CD8-positive, alpha-beta memory T cell (primary cell): ENCODE measurements at places on chromosomes 6 and 20. TPM values are rescaled to one million over a fixed set of nuclear protein-coding genes. Genes with fewer than 3 reads are reported as not detected.
A peak's percentile ranks its signal among the peaks of the same experiment; 100 is the strongest.

GRCh38 chr20:822651-823573 is 10.6 kb upstream of the FAM110A start:
- no peaks in the 10 kb centered on the region for H3K36me3 ChIP-seq
- H3K27ac ChIP-seq = no peak overlapping the region
- no peaks in the 10 kb centered on the region for H3K4me1 ChIP-seq
- no peak overlapping the region for H3K4me3 ChIP-seq
- H3K27me3 ChIP-seq = no peaks in the 10 kb centered on the region

NRSN1 gene
- total RNA-seq = not detected

DNA sequence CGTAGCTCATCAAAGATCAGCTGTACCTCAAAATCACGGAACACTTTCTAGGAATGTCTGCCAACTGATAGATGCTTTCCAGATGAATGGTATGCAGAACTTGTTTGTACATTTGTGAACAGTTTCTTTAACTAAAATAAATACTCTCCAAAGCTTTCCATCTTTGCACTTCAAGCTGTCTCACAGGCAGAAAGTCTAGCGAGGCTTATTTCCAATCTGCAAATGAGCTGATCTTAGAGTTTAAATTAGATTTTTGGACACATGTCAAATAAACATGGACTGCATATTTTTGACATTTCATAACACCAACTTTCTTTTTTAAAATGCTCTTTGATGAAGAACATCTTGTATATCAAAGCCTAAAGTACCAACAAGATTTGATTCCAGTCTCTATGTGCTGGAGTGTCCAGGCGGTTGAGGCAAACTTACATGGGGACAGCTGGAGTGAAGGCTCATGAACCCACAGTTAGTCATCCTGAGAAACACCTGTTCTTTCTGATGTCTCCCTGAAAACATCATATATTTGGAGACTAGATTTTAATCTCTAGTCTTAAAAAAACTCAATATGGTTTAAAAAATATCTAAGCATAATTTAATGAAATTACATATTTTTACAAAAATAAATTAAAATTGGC is 268.6 kb upstream of the AGPAT4 start:
- no peak overlapping the region for H3K27ac ChIP-seq
- no peaks in the 10 kb centered on the region for H3K4me1 ChIP-seq
- no peak for DNase-seq
- no peaks in the 10 kb centered on the region for H3K27me3 ChIP-seq
- H3K4me3 ChIP-seq = no peak overlapping the region

GRCh38 chr6:106114492-106114891 is 28.4 kb downstream of the PRDM1 start:
- H3K27me3 ChIP-seq = no peaks in the 10 kb centered on the region
- peak overlapping the region; percentile 33 for H3K4me3 ChIP-seq
- peak overlapping the region; percentile 51 for H3K27ac ChIP-seq
- peaks cover 73% of the 10 kb centered on the region for H3K4me1 ChIP-seq

DNA sequence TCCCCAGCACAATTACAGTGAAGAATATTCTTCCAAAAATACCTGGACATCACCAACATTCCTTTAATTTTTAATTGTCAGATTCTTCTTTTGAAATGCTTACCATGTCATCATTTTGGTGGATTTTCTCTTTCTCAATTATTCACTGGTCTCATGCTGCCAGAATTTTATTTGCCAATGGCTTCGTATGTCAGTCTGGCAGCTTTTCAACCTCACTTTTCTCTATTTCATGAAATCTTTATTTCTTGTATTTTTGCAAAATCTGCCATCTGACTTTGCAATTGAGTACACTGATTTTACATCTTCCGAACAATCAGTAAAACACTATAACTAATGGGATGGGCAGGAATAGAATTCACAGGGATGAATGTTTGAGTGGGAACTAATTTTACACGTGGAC is 84.1 kb downstream of the BTBD9 start:
- H3K4me3 ChIP-seq = no peak overlapping the region
- DNase-seq = no peak
- no peaks in the 10 kb centered on the region for H3K36me3 ChIP-seq
- no peak overlapping the region for H3K27ac ChIP-seq
